ENCODE measurements at places on chromosomes 6 and 20.

- no peak for DNase-seq
Measured at GRCh38 chr6:31272836-31273626, 1.1 kb upstream of the HLA-C start.

GRCh38 chr6:145036848-145037567 is 698.3 kb downstream of the EPM2A start:
- DNase-seq = no peak

DNA sequence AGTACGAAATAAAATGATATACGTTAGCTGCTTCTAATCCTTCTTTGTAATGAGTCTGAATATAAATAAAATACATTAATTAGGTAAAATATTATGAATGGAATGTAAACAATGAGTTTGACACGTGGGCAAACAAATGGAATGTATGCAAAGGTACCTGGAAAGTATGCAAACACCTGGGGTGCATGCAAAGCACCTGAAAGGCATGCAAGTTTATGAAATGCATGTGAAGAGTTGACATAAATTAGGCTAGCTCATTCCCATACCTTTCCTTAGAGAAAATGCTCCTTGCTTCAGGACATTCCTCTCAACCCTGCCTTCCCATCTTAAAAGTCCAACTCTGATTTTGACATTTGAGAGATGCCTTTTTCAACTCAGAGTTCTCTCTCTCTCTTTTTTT is 140.9 kb downstream of the EDN1 start:
- DNase-seq = no peak

- no peak for DNase-seq
Measured at GRCh38 chr20:40691566-40692239, 2.7 kb upstream of the MAFB start.

DNA sequence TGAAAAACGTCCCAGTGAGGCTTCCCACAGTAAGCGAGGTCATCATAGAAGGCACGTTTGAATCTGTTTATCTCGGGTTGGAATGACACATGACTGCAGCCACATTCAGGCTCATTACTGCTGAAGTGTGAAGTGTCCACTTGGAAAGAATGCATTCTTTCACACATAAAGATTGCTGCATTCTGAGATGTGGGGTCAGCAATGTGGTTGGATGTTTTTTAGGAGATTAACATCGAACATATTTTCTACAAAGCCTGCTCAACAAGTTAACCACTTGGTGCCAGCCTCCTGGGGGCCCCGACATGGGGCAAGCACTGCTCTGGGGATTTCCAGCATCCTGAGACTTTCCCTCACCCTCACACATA is 79.9 kb downstream of the BMP6 start:
- DNase-seq = no peak

DNA sequence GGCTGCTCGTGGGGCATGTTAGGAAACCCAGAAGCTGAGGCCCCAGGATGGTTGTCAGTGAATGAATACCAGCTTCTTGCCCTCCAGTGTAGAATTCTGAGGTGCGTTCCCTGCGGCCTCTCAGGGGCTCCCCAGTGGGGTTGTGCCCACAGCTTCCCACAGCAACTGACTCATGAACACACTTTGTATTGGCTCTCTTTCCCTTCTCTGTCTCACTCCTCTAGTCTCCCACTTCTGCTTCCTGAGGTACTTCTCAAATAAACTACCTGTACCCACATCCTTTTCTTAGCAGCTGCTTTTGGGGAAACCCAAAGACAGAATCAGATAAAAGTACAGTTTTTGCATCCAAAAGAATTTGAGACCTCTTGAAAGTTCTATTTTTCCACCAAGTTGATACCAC is 107.7 kb upstream of the JAG1 start:
- DNase-seq = no peak

DNA sequence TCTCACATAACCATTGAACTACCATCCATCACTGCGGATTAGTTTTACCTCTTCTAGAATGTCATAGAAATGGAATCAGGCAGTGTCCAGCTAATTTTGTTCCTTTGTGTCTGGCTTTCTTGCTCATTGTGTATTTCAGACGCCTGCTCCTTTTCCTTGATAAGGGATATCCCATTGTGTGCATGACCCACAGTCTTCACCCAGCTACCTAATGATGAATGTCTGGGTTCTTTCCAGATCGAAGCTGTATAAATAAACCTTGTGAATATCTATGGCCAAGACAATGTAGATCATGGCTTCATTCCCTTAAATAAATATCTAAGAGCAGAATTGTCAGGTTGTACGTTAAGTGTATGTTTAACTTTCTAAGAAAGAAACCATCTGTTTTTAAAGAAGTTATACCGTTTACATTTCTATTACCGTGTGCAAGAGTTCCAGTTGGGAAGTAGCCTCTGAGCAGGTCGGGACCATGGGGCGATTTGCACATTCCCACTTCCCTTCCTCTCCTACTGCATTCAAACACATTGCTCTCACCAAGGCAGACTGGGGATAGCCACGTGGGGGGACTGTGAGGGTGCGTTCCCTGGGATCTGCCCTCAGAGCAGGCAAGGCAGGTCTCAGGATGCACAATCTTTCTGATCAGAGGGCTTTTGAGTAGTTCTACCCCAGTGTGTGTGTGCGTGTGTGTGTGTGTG is 13.1 kb downstream of the CD93 start:
- no peak for DNase-seq

DNA sequence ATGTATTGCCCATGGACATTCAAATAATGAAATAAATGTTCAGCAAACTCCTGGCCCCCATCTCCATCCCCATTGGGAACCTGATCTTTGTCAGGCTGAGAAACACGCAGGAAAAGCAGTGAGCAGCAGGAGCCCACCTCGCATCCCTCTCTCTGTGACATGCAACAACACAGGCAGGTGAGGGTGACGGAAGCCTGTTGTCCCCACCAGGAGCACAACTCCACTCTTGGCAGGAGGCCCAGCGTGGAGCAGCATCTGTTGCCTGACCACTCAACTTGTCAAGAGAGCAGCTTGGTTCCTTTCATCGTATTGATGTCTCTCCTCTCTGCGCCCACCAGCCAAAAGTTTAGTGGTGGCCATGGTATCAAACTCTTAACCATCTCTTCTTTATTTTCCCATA is 586.9 kb upstream of the ARID1B start:
- DNase-seq = no peak

- no peak for DNase-seq
Measured at GRCh38 chr6:143064271-143064670, 3.6 kb downstream of the AIG1 start.

GRCh38 chr20:39283464-39283863 is 321.3 kb downstream of the DHX35 start:
- DNase-seq = no peak

- DNase-seq = no peak
Measured at GRCh38 chr6:39937686-39938333, 3.5 kb upstream of the MOCS1 start.

DNA sequence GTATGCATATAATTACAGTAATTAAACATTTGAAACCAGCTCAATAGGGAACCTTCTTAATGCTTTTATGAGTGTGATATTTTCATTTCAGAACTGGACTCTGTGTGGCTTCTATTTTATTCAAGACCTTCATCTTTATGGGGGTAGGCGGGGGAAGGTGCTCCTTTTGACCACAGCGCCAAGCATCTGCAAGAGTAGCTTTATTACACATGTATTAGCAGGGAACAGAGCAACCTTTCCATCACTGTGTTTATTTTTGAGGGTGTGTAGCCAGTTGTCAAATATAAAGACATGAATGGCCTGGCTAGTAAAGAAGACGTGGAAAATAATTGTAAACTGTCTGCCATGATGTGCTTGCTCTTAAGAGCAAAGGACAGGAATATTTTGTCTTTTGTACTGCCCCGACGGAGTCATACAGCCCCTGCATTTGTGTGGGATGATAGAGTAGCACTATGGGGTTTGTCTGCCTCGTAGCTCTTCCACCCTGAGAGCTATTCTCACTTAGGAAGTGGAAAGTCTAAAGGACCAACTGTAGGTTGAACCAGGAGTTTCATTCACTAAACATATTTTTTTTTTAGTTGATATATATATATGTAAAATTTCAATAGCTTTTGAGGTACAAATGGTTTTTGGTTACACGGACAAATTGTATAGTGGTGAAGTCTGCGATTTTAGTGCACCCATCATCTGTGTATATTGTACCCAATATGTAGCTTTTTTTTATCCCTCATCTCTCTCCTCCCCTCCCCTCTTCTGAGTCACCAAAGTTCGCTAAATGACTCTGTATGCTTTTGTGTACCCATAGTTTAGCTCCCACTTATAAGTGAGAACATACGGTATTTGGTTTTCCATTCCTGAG is 91.2 kb downstream of the CARMIL1 start:
- DNase-seq = no peak

GRCh38 chr6:105986998-105987397 is 99.1 kb upstream of the PRDM1 start:
- DNase-seq = no peak

DNA sequence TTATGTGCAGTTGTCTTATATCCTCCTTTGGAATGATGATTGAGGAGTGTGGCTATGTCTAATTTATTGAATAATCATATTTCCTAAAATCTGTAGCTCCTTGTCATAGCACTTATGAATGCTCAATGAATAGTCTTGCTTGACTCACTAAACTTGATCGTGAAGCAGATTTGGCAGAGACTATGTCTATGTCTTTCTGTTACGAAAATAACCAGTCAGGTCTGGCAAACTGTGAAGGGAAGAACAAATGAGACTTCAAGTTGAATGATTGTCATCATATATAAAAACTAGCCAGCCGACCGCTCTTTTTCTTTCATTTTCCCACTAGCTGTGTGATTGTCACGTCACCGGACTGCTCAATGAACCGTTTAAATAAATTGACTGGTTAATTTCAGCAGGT is 1303.9 kb upstream of the GJE1 start:
- DNase-seq = no peak

- DNase-seq = no peak
Measured at GRCh38 chr6:82057846-82058554, 189.5 kb downstream of the IBTK start.

- no peak for DNase-seq
Measured at GRCh38 chr6:15331629-15332251, 85.9 kb downstream of the JARID2 start.

- no peak for DNase-seq
Measured at GRCh38 chr6:20335872-20336271, 65.8 kb upstream of the E2F3 start.
